Neural crest cell (in vitro differentiated cells): ENCODE measurements at places on chromosomes 1 and 21. TPM values are rescaled to one million over a fixed set of nuclear protein-coding genes. Genes with fewer than 3 reads are reported as not detected.

DNA sequence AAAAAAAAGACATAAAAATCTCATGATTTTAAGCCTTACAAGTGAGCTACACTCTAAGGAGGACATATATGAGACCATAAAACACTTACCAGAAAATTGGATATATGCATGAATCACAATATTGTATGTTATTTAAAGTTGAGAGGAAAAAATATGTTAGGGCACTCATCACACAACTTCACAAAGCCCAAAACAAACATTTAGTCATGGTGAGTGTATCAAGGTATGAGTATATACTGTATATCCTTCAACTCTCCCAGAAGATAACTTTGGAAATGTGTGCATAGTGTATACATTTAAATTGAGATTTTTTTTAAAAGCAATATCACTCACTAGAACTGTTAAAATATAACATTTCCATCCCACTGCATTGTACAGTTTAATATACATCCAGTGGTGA lies 259.3 kb downstream of the SRGAP2C start:
- DNase-seq = no peak

DNA sequence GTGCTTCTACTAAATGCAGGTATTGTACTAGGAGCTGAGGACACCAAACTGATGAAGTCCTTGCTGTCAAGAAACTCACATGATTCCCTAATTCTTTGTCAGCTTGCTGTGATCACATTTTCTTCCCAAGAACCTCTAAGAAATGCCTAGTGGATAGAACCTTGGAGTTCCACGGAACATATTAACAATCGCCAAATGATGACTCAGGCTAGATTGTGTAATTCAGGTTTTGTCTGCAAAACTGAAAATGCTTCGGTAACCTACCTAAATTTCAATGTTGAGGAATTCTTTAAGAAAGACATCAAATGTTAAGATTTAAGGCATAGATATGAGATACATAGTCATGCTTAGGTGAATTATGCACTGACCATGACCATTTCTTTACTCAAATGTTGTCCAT lies 1.7 kb upstream of the GADD45A start:
- no peak for DNase-seq

- no peak for DNase-seq
Observed at GRCh38 chr1:52645261-52645660, 12.3 kb downstream of the SHISAL2A start.

The LCE1A gene
- not detected in 2 replicates for total RNA-seq
